Stimulated activated CD8-positive, alpha-beta memory T cell treated with anti-CD3 and anti-CD28 coated beads, Interleukin-2, amount 100 ng/mL, for 1 hour (primary cell): ENCODE measurements at places on chromosomes 12 and 14.

GRCh38 chr12:54131641-54132280 is 57.0 kb downstream of the SMUG1 start:
- no peak for DNase-seq

GRCh38 chr12:123105211-123105826 is 45.6 kb downstream of the PITPNM2 start:
- DNase-seq: no peak

GRCh38 chr12:64232196-64232595 is 10.1 kb upstream of the KICS2 start:
- no peak for DNase-seq

DNA sequence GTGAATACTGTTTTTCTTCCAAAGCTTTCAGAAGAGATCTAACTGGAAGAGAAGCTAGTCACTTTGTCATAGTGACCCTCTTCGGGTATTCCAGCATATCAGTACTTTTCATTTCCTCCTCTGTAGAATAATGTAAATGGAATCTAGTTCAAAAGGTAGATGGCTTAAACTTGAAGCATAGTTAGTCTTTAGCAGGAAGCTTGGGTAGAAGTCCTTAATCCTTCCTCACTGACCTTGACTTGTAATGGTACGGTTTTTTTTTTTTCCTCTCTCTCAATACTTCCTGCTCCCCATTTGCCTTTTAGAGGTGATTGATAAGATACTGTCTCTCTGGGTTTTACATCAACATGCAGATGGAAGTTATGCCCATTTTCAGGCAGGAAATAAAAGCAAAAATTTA is 1.7 kb downstream of the FBXO34 start:
- DNase-seq: no peak

GRCh38 chr14:95309261-95310051 is 10.3 kb downstream of the CLMN start:
- DNase-seq: no peak

- no peak for DNase-seq
Observed at GRCh38 chr12:20472102-20472782, 103.9 kb downstream of the PDE3A start.
